T follicular helper cell (primary cell): ENCODE measurements at places on chromosomes 13 and 19.

DNA sequence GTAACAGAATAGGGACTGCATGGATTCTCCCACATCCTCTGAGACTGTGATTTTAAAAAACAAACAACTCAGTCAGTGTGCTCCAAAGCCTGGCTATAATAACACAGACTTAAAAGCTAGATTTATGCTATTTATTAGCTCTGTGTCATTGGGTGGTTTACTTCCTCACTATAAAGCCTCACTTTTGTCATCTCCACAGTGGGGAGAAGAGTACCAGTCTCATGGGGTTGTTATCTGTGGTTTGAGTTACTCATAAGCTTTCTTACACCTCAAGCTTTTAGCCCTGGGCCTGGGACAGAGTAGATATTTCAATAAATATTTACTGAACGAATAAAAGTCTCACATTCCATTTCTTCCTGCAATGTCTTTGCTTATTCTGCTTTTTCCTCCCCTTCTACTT lies 5.3 kb downstream of the RNASEH2B start:
- no peak for DNase-seq

- DNase-seq: no peak
Observed at GRCh38 chr13:99894840-99895443, 76.6 kb downstream of the ZIC5 start.

DNA sequence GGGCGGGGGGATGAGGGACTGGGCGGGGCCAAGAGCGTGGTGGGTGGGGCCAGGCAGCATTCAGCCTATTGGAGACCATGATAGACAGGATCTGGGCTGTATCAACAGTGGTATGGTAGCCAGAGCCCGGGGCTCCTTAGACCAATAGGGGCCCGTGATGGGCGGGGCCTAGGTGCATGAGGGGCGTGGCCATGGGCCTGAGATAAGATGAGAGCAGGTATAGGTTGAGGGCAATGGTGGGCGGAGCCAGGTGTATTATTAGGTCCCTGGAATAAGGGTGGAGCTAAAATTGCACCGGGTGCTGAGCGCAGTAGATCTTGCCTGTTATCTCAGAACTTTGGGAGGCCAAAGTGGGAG lies 5.3 kb downstream of the ABCA7 start:
- peak; percentile 67 for DNase-seq

GRCh38 chr13:66503890-66504289 lies 726.2 kb downstream of the PCDH9 start:
- no peak for DNase-seq

DNA sequence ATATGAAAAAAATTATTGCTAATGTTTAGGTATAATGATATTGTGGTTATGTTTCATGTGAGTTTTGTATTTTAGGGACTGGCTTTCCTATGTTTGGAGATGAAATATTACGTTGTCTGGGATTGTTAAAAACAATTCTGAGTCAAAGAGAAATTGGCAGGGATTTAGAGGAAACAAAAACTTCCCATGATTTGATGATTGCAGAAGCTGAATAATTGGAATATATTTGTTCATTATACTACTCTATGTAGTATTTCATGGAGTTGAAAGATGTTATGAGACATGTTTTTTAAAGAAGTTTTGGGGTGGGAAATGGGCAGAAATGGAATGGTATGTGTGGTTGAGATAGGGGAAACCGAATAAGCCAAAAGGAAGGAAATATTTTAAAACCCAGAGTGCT lies 1392.9 kb downstream of the EFNB2 start:
- DNase-seq: no peak

DNA sequence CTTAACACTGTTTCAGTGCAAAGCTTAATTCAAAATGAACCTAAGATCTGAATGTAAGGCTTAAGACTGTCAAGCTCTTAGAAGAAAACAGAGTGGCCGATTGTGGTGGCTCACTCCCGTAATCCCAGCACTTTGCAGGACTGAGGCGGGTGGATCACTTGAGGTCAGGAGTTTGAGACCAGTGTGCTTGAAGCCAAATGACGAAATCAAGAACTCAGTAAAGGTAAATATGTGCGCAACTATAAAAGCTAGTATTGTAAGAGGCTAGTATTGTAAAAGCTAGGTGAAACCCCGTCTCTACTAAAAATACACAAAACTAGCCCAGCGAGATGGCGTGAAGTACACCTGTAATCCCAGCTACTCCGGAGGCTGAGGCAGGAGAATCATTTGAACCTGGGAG lies 12.7 kb downstream of the ATP4B start:
- no peak for DNase-seq

- no peak for DNase-seq
Observed at GRCh38 chr13:97274829-97275649, 52.9 kb downstream of the MBNL2 start.

GRCh38 chr19:48623556-48624066 lies 4.3 kb downstream of the SPHK2 start:
- no peak for DNase-seq

DNA sequence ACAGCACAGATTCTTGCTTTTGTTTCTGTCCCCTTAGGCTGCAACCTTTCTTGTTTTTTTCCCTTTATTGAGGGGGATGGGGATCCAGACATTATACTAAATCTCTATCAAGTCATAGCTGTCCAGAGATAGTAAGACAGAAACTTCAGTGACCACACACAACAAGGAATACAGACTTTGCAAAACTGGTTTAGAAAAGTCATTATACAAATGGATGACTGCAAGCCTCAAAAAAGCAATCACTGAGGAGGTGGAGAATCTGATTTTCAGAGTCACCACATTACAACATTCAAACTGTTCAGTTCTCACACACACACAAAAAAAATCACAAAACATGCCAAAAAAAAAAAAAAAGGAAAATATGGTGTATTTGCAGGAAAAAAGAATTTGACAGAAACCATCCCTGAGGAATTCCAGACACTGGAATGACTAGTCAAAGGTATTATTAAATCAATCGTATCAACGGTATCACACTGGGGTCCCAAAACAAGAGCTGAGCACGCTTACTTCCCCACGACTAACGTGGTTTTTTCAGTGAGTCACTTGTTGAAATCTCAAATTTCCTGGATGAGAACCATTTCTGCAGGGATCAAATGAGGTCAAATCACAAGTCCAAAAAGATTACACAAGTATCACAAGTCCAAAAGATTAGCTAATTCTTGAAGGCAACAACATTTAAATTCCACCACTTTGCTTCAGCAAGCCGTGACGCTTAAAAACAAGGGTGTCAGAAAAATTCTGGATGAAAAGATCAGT lies 41.2 kb downstream of the USP12 start:
- no peak for DNase-seq

GRCh38 chr13:76874479-76874878 lies 11.7 kb downstream of the KCTD12 start:
- DNase-seq: no peak

DNA sequence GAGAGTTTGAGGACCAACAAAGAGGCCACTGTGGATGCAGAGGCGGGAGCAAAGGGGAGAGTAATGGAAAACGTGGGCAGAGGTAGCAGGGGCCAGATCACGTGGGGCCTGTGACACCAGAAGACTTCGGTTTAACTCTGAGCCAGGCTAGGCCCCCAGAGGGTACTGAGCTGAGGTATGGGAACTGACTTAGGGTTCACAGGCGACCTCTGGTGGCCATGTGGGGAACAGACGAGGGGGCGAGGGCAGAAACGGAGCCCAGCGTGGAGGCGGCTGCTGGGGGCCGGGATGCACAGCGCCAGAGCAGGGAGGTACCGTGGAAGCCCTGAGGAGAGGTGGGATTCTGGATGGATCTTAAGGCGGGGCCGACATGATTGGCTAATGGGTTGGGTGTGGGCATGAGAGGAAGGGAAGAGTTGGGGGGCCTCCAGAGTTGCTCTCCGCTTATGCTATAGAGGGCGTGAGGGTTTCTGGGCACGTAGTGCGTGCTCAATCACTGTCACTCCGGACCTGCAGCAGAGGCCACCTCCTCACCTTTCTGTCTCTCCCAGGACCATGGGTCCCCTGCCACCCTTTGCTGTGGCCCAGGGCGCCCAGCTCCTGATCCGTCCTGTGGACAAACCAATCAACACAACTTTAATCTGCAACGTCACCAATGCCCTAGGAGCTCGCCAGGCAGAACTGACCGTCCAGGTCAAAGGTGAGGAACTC lies 13.7 kb downstream of the PVR start:
- DNase-seq: peak; percentile 44

DNA sequence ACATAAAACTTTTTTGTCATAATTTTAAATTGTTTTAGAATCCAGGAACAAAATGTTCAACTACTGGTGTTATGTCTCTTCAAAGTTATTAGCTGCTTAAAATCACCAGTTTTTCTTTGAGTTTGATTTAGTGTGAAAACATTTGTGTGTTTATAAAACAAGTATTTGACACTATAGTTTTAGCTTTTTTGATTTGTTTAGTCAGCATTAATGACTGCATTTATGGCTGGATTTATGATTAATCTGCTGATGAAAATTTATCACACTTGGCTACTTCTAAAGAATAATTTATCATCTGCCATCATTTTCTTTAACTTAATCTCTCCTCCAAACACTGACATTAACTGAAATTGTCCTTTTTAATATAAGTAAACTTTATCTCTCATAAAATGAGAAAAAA lies 1465.9 kb upstream of the SLC10A2 start:
- DNase-seq: no peak

DNA sequence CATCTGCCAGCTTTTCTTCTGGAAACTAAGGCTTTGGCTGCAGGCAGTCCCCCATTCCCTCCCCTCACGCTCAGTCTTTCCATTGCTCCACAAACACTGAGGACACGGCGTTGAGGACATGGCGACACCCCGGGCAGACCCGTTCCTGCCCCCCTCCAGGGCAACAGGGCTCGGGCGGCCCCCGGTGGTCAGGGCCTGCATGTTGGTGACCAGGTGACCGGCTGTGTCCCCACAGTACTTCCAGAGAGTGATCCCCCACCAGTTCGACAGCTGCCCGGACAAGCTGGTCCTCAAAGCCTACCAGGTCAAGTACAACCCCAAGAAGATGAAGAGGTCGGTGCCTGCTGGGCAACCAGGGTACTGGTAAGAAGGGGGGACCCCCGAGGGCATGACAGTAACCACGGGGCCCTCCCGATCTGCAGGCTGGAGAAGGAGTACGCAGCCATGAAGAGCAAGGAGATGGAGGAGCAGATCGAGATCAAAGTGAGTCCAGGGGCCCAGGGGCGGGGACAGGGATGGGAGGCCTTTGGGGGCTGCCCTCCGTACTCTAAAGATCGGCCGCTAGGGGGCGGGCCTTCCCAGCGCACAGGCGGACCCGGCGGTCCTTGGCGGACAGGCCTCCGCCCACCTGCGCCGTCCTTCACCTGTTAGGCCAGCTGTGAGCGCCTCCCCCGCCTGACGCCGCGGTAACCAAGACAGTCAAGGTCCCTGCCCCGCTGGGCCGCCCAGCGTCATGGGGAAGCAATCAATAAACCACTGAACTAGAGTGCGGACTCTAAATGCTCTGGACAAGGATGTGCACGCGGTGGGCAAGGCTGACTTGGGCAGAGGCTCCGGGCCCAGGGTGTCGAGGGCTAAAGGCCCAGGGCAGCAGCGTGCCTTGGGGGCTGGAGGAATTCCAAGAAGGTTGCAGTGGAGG lies 21.1 kb downstream of the PRR36 start:
- DNase-seq: peak; percentile 42

- peak; percentile 98 for DNase-seq
Observed at GRCh38 chr19:51108066-51108804, at the start of gene CTU1. Gene CTU1 (minus strand): TSS chr19:51108409. CDS start chr19:51104569, 3,840 bp downstream.
